ENCODE measurements at places on chromosomes 3 and 15.

DNA sequence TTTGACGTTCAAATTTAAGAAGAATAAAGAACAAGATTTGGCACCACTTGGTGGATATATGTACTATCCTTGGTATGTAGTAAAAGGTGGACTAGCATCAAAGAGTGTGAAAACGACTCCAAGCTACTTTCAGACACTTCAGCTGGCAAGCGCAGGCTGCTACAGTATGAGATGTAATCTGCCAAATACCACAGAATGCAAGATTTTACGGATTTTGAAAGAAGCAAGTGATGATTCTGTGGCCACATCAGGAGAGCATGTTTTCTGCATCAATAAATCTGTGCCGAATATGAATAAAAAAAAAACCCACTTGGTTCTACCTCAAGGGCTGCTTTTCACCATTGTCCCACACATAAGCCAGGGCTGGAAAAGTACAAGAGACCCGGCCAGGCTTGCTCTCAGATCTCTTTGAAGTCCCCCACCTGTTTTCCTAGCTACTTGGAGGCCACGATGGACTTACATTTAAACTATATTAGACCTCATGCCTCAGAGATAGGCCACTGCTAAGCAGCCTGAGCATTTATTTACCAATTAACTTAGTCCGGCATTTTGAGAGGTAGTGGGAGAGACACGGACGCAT is 37.4 kb downstream of the MYO1E start:
- no peak for DNase-seq

GRCh38 chr15:68503213-68503612 is 71.2 kb upstream of the ITGA11 start:
- no peak for DNase-seq

DNA sequence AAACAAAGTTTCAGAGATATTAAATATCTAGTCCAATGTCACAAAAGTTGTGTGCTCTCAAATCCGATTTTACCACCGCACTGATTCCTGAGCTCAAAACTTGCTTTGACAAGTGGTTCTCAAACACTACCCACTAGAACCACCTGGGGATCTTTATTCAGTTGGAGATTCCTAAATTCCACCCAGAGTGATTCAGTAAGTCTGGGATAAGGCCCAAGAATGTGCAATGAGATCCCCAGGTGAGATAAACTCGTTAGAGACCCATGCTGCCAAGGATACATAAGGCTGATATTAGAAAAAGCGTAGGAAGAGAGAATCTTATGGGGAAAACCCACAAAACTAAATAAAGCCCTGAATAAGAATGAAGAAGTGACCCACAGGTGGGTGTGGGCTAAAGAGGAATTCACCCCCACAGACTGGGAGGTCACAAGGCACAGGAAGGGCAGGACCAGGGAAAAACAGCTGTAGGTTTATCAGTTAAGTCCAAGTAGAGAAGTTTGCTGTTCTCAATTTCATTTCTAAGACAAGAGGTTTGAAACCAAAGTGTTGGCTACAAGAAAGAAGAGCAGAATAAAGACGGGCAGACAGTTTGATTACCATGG is 11.5 kb upstream of the RPS17 start:
- DNase-seq, result no peak

- DNase-seq, result no peak
These were observed 534.5 kb upstream of the KCNMB2 start for GRCh38 chr3:178001670-178002101.

GRCh38 chr3:29026286-29026685 is 254.6 kb upstream of the RBMS3 start:
- DNase-seq, result no peak

- DNase-seq, result no peak
These were observed 18.6 kb downstream of the THSD4 start for GRCh38 chr15:71133747-71134472.

- no peak for DNase-seq
These were observed 607 bp upstream of the PPP1R14D start for GRCh38 chr15:40829115-40829514.

GRCh38 chr3:178201714-178202113 is 334.5 kb upstream of the KCNMB2 start:
- no peak for DNase-seq

DNA sequence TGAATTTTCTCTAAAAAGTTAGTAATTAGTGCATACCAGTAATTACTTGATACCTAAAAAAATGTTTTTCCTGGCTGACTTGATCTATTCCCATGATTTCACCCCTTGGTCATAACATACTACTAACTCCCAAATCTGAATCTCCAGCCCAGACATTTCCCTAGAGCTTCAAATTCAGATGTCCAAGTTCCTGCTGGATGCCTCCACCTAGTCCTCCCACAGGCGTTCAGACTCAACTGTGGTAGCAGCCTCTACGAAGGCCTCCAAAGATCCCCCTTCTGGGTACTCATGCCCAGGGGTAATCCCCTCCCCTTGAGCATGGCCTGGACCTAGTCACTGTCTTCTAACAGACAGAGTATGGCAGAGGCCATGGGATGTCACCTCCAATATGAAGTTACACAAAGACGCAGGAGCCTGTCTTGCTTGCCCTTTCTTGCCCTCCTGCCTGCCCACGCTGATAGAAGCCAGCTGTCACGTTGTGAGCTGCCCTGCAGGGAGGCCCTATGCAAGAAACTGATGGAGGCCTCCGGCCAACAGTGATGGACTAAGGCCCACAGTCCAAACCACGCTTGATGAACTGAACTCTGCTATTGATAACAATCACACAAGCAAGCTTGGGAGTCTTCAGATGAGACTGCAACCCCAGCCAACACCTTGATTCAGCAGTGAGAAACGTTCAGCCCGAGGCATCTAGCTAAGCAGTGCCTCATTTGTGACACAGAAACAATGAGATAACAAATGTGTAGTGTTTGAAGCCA is 8.6 kb upstream of the FBN1 start:
- no peak for DNase-seq

DNA sequence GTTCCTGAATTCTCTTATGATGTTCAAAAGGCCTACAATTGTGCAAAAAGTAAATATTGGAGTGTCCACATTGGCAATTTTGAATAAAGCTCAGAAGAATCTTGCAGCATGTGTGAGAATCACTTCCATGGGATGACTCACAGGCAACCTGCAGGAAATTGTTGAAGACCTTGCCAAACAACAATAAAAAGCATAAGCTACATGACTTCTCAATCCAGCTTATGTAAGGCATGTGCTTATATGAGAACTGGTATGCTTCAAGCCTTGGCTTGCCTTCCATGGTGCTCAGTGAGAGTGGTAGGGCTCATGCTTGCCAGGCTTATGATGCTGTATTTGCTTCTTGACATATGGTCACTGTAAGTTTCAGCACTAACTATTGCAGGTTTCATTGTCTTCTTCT is 18.4 kb upstream of the BCHE start:
- DNase-seq, result no peak

Data from DMS 273 treated with DMSO at 0.1 percent for 48 hours (cell line).